ENCODE measurements at places on chromosomes 2 and 18.

GRCh38 chr2:190837952-190838361 is 42.7 kb upstream of the GLS start:
- DNase-seq: no peak

DNA sequence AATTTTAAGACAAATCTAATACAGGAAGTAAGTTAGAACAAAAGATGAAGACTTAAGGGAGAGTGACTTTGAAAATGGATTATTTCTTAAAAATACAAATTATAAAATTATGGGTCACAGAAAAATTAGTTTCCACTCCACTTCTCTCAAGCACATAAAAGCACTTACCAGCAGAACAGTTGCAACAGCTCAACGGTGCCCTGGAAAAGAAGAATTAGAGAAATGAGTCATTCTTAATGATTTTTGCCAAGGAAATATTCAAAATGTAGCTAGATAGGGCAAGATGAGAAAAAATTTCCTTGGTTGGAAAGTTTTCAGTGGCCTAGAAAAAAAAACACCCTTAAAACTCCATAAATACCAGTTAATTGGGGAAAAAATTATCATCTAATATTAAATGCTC is 2185.6 kb upstream of the CELF4 start:
- DNase-seq: no peak

GRCh38 chr2:121202541-121203310 is 82.3 kb downstream of the TFCP2L1 start:
- no peak for DNase-seq

GRCh38 chr2:127820080-127820668 is 9.2 kb upstream of the WDR33 start:
- no peak for DNase-seq

DNA sequence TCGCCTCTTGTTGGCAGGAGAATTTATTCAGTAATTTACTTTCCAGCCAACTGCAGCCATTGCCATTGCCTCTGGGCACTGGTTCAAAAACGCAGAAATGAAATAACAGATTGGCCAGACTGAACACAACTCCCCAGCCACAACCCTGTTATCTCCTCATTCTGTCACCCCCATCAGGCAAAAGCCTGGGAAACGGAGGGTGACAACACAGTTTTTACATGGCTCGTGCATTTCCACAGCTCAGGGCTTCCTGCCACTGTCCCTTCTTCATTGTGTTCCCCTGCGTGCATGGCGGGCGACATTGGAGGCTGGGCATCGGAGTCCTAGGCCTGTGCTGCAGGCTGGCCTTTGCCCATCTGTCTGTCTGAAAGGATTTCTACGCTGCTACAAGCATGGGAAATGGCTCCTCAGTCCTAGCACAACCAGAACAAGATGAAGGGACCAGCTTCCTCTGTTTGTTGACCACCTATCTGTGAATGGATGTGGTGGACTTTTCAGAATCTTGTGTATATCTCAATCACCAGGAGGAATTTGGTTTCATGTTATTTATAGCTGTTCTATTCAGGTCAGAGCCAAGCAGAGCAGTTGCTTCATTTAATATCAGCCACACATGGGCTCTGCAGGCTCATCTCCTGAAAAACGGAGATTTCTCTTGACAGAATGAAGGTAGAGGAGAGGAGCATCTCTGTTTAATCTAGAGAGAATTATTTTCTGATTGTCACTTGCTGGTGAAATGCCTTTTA is 107.0 kb downstream of the MGAT5 start:
- DNase-seq: no peak

DNA sequence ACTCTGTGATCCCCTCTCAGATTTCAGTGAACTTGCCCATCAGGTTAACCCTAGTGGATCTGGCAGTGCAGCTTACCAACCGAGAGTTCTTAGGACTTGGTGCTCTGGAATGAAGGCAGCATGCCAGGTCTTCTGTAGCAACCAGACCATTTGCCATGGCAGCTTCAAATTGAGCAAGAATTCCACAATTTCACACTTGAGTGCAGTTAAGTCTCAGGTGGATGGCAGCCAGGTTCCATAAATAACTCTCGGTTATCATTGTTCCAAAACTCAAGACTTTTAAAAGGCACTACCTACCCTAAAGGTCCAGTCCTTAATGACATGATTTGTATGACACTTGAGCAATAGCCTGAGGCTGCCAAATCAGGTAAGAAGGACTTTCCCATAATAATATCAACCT is 48.1 kb downstream of the GALNT3 start:
- DNase-seq: no peak

DNA sequence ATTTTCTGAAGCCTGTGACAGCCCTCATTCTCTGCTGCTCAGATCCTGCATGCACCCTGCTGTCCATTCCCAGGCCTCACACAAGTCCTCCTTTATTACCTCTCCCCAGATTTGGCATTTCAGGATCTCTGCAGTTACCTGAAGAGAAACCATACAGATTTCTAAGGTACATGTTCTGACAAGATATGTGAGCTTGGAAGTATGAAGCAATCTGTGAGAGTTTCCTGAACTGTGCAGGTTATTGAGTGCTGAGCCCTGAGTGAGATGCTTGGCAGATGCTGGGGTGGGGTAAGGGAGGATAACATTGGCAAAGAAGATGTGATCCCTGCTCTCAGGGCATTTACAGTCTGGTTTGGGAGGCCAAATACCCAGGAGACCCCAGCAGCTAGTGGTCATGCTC is 122.1 kb upstream of the STPG4 start:
- DNase-seq: no peak

DNA sequence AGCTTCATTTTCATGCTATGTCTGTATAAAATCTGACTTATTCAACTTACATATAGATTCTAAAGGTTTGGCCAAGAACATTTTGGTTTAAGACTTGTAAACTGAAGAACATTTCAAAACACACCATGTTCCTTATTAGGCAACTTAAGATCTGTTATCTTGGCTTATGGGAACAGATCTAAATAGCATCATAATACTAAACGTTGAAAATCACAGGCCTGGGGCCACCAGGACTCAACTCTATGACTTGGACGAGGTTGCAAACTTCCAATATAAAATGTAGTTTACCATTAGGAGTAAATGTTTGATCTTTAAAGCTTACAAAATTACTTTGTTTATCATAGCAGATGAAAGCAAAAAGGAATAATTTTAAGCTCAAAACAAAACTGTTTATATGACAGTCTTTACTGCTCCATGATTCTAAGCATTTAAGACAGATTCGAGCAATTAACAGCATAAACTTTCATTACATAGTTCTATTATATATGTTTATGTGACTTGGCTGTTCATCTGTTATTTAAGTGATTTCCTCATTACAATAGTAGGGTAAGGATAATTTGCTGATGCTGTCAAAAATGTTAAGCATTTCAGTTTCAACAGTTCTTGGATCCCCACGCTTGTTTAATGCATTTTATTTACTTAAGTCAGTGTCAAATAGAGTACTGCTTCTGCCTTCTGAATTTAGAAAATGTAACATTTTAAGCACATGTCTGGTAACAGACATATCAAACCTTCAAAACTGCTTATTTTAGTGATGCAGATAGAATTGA is 8.3 kb downstream of the TCF4 start:
- DNase-seq: no peak

- no peak for DNase-seq
These were observed 13.7 kb upstream of the TMEM37 start for GRCh38 chr2:119417908-119418307.

All from natural killer cell treated with Interleukin-12 subunit alpha and Interleukin-12 subunit beta and Interleukin-15 and Interleukin-18, amount 100 ng/mL, for 72 hours (primary cell).